Right renal pelvis (tissue), 4 donors: ENCODE measurements at places on chromosomes 1 and 21.

GRCh38 chr1:206581571-206581981 lies 30.7 kb downstream of the EIF2D start:
- DNase-seq: no peak

DNA sequence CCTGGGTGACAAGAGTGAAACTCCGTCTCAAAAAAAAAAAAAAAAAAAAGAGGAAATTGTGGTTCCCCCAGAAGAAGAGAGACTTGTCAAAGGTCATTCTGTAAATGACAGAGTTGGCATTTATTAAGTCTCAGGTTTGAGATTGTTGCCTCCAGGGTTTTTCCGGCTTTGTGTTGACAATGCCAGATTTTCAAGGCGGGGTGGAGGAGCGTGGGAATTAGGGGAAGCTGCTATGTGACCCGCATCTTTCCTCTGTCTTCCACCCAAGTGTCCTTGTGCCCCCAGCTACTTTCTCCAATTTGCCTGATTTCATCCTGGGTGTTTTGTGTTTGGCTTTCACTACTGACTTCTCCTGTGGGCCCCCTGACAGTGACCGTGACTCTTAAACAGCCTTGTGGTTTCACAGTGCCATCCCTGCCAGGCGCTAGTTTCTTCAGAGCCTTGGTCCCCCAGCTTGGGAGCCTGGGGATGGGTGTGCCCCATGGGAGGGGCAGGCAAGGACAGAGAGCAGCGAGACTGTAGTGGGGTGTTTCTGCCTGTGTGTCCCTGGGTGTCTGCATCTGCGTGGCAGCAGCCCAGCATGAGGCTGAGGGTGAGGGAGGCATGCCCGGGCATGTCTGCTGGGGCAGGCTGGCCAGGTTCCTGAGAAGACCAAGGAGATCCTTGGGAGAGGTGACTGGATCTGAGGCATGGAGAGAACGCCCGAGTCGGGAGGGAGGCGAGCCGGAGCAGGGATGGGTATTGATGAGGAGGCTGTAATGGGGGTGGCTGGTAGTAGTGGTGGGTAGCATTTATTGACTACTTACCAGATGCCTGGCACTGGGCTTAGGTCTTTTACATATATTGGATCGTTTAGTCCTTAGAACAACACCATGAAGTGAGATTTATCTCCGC lies 46.3 kb downstream of the IER5 start:
- DNase-seq: no peak

- DNase-seq: no peak
Observed at GRCh38 chr21:36100971-36101641, 31.3 kb downstream of the CBR1 start.

DNA sequence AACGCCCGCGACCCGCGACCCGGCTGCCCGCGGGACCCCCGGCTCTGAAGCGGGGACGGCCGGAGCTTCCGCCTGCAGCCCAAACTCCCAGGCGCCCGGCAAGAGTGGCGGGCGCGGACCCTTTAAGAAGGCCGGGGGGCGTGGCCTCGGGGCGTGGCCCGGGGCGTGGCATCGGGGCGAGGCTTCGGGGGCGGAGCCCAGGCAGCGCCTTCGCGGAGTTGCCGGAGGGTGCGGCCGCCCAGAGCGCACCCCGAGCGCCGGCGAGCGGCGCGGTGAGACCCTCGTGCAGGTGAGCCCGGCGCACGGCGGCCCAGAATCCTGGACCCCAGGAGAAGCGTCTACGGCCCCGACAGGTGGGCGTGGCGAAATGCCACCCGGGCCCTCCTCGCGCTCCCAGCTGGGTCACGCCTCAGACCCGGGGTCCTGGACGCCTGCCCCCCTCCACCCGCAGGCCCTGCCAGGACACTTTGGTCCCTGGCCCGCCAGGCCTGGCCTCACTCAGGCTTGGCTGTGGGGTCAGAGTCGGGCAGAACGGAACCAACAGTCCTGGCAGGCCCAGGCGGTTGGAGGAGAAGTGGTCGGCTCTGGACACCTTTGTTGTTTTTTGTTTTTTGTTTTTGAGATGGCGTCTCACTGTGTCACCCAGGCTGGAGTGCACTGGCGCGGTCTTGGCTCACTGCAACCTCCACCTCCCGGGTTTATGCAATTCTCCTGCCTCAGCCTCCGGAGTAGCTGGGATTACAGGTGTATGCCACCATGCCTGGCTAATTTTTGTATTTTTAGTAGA lies 14.4 kb downstream of the RNF223 start:
- DNase-seq: no peak

DNA sequence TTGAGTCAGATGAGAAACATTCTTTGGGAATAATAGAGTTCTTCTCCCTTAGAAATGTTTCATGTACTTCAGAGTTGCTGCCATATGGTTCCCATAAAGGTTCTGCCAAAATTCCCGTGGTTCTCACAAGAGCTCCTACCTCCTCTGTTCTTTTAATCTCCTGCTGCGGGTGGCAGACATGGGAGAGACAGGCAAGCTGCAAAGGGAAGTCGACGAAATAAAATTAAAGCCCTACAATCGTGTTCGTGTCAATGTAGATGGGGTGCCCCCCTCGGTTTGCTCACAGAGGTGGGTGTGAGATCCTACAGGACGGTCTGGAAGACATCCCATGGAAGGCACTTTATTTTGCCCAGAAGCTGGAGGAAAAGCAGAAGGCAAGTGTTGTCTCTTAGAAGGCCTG lies 276.0 kb downstream of the RWDD3 start:
- DNase-seq: no peak
